ENCODE measurements at places on chromosomes 2 and 18.

- DNase-seq: no peak
These were observed 2.4 kb downstream of the SPRED2 start for GRCh38 chr2:65429786-65430602.

GRCh38 chr2:226447338-226448300 lies 352.0 kb downstream of the IRS1 start:
- DNase-seq: no peak

DNA sequence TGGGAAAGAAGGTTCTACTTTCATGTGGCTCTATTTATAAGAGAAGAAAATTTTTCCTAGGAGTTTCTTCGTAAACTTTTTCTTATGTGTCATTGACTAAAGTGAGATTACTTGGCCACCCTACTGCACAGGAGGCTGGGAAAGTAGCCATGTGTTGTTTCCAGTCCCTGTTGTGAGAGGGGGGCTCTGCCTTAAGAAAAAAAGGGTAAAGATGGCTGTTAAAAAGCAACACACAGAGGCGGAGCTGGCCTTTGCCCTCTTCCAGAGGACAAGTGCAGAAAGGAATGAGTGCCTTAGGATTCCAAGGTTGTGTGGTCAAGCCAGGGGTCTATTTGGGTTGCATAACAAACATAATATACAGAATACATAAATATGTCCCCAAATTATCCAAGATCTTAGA lies 230.0 kb upstream of the CXCR4 start:
- DNase-seq: no peak

DNA sequence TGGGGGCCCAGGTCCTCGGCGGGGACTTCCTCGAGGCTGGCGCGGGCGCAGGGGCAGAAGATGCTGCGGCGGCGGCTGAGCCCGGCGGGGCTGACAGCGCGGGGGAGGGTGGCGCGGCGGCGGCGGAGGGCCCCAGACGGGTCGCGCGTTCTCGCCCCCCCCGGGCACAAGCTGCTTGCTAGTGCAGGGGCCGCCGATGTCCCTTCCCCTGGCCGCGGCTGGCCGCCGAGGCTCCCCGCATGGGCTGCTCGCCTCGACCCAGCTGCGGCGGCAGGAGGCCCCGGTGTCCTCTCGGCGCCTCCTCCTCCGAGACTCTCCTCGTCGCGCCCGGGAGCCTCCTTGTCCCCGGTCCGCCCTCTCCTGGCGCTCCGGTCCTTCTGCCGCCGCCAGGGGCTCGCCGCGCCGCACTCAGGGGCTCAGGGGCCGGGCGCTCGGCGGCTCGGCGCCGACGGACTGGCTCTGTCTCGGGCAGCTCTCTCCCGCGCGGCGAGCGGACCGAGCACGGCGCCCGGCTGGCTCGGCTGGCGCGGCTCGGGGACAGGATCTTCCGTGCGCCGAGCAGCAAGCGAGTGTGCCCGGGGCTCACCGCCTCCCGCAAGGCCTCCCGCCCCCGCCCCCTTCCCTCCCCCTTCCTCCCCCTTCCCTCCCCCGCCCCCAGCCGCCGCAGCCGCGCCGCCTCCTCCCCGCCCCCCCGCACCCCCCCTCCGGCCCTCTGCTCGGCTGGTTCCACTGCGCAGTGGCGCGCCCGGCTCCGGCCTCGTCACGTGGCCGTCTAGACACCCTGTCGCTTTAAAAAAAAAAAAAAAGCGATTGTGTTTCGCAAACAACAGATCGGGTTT lies 902 bp upstream of the SMAD7 start:
- DNase-seq: peak; percentile 92

DNA sequence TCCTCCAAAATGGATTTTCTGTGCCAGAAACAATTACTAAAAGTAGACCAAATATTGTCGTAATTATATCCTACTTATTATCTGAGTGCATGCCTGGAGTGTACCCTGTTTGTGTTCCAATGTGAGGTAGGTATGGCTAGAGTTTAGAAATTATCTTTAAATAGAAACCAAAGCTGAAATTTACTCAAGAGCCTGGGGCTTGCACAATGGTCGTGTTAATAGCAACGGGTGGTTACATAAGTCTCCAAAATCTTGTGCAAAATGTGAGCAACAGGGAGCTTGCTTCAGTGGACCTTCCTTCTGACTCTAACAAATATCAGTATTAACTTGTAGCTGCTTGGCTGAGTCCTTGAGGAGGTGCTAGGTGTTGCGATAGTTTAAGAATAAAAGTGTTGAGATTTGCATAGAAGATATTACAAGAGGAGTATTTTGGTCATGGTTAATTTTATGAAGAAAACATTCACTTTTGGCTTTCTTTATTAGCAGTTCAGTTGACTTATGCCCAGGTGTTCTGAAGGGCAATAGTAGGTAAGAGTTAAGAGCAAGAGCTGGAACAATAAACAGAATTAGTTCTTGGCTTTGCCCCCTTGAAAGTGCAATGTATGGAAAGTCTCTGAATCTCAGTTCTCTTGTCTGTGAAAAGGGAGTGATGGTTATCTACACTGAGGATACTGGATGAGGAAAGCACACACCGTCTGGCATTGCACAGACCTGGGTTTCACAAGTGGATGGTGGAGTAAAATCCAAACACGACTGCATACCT lies 4.6 kb downstream of the CXCR4 start:
- DNase-seq: no peak

DNA sequence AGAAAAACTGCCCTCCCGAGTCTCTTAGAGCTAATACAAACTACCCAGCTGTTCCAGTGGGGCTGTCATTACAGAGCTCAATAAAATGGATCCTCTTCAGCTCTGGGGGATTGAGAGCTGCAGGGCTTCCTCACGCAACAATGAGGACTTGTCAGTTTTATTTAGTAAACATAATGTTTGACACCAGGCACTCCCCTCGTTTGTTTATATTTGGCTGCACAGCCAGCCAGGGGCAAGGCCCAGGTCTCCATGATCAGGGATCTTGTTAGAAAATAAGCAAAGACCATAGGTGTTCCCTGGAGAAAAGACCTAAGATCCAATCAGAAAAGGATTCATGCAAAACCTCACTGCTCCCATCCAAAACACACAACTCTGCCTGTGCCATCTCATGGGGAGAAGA lies 158.2 kb downstream of the C1D start:
- no peak for DNase-seq

- no peak for DNase-seq
These were observed 44.9 kb upstream of the ALK start for GRCh38 chr2:29966266-29966665.

GRCh38 chr2:171522052-171522787 lies at the start of gene CYBRD1:
TSS of gene CYBRD1 (plus strand) at chr2:171522474. CDS start at chr2:171522546, 72 bp downstream.
- DNase-seq: peak; percentile 92

- no peak for DNase-seq
These were observed 40.9 kb downstream of the ANKRD12 start for GRCh38 chr18:9177466-9177865.

GRCh38 chr18:79868811-79869541 lies 71.2 kb downstream of the KCNG2 start:
- DNase-seq: no peak

- no peak for DNase-seq
These were observed 58.3 kb downstream of the EFEMP1 start for GRCh38 chr2:55865096-55865835.

Measured in right hindlimb (tissue), 1 donor.